ENCODE measurements at places on chromosomes 3 and 15.

DNA sequence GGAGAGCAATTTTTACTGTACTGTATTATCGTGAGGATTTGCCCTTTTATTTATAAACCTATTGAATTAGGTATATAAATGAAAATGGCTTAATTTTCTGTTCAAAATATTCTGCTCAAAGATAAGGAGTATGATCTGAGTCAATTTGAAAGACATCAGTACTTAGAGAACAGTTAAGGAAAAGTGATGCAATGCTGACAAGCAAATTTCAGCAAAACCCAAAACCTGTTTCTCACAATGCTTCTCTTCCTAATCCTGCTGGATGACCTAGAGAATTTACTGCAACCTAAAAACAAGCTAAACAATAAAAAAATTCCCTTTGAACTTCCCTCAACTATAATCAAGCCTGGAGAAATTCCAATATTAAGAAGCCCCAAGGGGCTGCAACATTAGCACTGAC lies 82.7 kb downstream of the RFX7 start:
- no peak for DNase-seq

DNA sequence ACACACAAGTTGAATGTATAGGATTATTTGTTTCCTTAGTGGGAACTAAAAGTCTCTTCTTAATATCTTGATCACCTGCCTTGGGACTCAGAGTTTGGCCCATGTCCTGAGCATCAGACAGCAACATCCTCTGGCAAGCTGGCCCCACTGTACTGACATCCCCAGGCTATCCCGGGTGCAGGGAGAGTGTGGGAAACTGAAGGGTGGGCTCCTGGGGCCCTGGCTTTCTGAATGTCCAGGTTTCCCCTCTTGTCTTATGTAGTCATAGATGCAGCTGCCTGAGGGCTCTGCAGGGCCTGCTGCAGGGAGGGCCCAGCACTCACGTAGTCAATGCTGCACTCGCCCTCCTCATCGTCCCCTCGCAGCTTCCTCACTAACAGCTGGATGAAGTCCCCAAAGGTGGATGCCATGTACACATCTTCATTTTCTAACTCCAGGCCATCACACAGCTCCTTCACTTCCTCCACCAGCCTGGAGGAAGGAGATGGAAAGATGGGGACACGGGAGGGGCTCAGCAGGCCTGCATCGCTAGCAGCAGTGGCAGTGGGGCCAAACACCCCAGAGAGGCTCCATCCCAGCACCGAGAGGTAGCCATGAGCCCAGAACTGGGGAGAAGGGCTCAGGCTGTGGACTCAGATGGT lies 42.8 kb downstream of the ALDH1L1 start:
- no peak for DNase-seq

DNA sequence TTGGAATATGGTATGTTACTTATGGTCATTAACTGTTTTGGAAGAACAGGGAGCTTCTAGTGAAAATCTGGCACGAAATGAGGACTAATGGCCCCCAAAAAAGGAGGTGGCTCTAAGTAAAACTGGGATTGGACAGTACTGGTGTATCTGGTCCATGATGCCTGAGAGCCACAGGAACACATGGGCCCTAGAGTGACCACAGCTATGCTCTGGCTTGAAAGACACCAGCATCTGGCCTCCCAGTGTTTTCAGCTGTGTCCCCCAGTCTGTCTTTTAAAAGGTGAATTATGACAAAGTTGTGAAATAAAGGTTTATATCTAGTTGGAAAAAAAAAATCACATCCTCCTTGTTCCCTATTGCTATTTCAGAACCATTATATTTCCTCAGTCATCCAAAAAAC lies 64.5 kb downstream of the GSK3B start:
- DNase-seq = no peak

- DNase-seq = no peak
Observed at GRCh38 chr15:41401904-41402267, 410 bp downstream of the NDUFAF1 start.

GRCh38 chr3:72753495-72753894 lies 94.8 kb downstream of the SHQ1 start:
- no peak for DNase-seq

- no peak for DNase-seq
Observed at GRCh38 chr15:100096700-100097099, 245.1 kb downstream of the ADAMTS17 start.

DNA sequence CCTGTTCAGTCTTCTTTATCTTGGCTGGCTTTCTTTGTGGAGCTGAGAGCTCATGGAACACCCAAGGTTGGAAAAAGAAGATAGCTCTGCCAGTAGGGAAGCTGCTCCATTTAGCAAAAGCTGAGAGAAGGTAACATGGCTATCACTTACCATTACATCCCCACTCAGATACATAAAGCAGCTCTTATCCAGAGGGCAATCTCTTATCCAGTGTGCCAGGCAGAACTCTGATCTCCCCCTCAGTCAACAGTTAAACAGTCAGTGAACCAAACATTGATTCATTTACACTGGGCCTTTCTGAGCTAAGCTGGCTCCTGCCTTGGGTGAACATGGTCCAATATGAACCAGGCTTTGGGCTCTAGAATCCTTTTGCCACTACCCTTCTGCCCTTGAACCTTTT lies 624.2 kb downstream of the NTRK3 start:
- DNase-seq = no peak

All from spinal cord (tissue), 10 donors.